ENCODE measurements at places on chromosomes 7 and 10. TPM values are rescaled to one million over a fixed set of nuclear protein-coding genes. Genes with fewer than 3 reads are reported as not detected.

CAV1 gene
- 487 TPM for total RNA-seq

IL6 gene
- 1.8 TPM for total RNA-seq

NDUFA5 gene
- 51.6 TPM for total RNA-seq

ADIRF gene
- not detected for total RNA-seq

ZNF485 gene
- 2.4 TPM for total RNA-seq

All from A549 treated with CORT108297 at 1 μM for 4 hours (cell line).